ENCODE measurements at places on chromosomes 5 and 9.

GRCh38 chr5:137651022-137651421 is 84.9 kb downstream of the KLHL3 start:
- no peak for DNase-seq

DNA sequence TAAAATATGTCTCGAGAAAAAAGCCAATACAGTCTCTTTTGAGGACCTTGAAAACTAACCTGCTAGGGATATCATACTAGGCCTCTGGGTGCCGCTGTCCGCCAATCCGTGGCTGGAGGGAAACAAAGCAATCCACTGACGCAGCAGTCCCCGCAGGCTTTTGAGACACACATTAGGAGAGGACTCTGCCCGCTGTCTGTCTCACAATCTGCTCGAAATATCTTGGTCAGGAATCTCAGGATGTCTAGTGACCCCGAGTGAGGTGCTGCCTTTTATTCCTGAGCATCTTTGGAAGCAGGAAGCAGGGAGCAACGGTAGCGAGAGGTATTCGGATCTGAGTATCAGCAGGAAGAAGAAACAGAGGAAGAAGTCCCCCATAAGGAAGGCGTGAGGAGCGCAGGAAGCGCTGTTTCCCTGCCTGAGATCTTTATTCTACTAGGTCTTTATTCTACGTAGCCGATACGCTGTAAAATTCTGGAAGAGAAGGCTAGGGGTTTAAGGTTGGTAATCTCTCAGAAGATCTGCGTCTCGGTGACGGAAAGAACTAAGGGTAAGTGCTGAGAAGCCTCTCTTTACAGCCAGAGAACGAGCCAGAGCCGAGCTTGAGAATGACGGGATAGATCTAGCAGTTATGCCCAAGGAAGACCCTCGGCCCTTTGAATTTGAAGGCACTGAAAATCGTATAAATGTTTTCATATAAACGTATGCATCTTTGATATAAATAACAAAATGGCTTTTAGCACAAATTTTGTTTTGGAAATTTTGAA is 4.0 kb upstream of the PCDHGA1 start:
- peak; percentile 80 for DNase-seq

DNA sequence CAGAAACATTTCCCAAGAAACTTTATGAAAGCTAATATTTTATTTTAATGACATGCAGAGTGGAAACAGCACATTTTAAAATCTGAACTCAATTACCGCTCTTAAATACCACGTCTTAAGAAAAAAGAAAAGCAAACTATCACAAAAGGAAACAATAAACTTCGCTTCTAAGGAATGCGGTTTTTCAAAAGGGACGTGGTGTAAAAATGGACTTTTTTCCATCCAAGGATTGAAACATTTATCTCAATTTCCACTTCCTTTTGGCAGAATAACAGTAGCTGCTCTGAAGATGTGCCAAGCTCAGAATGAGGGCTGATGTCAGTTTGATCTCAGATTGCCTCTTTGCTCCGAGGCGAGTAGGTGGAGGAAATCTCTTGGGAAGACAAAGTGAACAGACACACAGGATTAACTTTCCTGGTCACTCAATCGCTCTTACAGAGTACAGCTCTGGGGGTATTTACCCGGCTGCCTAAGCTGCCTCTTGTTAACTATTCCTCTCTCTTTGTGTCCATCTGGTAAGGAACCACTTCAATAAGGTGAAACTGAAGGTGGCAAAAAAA is 158.5 kb downstream of the TRPM6 start:
- no peak for DNase-seq

DNA sequence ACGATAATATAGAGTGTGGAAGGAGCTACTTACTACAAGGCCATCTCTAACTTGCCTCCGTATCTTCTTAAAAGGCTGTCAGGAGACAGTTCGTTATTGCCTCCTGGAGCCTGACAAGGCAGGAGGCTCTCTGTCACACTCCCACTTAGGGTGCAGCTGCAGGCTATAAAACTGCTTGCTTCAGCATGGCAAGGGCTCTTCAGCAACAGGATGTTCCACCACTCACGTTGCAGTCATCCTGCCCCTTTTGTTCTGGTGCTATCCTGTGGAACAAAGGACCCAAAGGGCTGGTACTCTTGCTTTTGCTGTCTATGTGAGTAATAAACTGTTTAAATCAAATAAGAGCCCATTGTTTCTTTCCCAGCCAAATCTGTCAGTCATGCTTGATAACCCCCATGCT is 508.9 kb downstream of the NTRK2 start:
- no peak for DNase-seq

DNA sequence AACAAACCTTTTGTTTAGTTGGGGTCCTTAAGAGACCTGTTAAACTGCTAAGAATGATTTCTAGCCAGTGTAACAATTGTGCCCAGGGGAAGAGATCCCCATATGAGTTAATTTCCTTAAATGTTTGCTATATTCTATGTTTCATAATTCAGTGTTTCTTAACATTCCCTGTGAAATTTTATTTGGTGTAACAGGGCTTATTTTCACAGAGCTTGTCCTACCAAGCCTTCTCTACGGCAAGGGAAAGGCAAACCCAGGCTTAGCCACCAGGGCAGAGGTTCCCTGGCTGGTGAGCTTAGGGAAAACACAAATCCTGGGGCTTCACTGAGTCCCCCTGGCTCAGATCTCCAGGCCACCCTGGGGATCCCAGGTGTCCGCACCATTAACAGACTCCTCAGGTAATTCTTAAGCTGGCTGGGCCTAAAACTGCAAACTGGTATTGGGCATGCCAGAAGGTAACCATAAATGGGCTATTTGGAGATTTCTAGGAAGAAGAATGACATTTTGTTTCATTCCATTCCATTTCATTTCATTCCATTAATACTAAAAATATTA is 17.0 kb upstream of the LCP2 start:
- peak; percentile 37 for DNase-seq

DNA sequence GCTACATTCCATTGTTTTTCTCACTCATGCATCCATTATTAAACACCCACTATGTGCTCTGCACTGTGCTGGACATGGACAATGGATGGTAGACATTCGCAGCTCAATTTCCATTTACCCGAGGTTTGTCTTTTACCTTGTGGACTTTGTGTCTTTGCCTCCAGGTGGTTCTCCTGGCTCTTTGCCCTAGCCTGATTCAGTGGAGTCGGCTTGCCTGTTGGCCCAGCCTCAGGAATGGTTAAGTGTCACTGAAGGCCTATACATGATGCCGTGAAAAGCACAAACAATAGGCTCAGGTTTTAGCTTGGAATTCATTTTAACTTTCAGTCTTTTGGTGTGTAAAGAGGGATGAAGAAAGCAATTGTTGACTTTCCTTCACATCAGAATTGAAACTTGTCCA is 16.5 kb upstream of the DMRT3 start:
- DNase-seq: no peak

GRCh38 chr9:92727716-92728700 is 36.6 kb downstream of the BICD2 start:
- DNase-seq: peak; percentile 47

DNA sequence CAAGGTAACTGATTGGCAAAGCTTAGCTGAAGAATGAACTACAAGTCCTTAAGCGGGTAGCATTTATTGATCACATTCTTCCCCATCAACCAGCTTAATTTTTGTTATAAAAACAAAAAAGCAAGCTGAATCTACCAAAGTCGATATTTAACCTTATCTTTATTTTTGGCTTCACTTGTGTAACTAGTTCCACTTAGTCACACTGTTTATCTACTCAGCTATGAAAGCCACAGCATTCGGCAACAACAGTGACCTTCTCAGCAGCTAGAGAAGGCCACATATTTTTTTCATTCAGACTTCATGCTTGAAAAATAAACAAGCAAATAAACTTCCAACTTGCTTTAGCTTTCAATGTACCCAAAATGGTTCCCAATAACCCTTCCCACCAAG is 69.4 kb downstream of the KLHL3 start:
- no peak for DNase-seq

- no peak for DNase-seq
Observed at GRCh38 chr5:11955331-11955730, 51.1 kb upstream of the CTNND2 start.

DNA sequence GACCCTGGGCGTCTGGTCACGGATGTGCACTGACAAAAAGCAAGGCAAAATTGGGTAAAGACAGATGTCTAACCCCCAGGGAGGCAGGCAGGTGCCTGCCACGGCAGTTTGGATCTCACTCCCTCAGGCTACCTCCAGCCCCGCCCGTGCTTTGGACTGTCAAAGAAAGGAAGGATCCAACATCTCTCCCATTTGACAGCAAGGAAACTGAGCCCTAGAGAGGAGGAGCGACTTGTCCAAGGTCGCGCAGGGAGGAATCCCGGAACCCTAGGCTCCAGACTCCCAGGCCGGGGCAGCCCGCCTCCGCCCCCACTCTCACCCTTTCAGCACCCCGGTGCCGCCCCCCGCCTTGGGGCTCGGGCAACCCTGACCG is 376 bp downstream of the GOLGA1 start:
- DNase-seq: no peak

DNA sequence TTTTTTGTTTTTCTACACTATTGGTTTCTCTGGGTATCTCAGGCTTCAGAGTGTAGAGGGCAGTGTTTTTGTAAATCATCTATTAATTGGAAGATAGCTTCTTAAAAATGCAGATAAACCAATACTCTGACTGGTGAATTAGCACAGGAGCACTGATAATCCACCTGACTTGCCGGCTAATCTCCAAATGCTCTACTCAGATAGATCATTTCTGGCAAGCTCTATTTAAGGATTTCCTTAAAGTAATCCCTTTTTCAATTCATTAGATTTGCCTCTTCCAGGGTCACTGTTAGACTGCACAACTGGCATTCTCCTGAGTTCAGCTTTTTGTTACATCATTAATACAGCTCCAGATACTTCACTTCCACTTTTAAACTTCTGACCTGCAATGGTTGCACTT is 1390.3 kb upstream of the NUDT12 start:
- no peak for DNase-seq

- no peak for DNase-seq
Observed at GRCh38 chr5:175378444-175379028, 65.4 kb downstream of the DRD1 start.

DNA sequence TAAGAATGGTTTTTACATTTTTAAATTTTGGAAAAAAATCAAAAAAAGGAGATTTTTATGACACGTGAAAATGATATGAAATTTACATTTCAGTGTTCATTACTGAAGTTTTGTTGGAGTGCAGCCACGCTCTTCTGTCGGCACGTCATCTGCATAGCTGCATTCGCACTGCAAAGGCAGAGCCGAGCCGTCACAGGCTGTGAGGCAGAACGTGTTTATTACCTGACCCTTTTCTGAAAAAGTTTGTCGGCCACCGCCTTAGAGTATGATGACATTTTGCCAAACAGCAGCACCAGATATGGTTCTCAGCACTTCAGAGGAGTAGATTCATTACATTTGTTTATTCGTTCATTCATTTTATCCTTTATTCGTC is 24.1 kb downstream of the HRH2 start:
- DNase-seq: no peak

- DNase-seq: no peak
Observed at GRCh38 chr5:168020542-168021294, 270.7 kb upstream of the WWC1 start.

DNA sequence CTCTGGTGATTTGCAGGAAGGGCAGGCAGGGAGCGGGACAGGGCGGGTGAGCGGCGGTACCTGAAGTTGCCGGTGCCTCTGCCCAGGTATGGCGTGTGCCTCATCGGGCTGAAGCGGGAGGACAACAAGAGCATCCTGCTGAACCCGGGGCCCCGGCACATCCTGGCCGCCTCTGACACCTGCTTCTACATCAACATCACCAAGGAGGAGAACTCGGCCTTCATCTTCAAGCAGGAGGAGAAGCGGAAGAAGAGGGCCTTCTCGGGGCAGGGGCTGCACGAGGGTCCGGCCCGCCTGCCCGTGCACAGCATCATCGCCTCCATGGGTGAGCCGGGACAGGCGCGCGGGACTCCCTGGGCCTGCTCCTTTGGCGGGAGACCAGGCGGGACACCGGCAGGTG is 68.8 kb downstream of the KCNT1 start:
- DNase-seq: no peak

- no peak for DNase-seq
Observed at GRCh38 chr5:146302406-146302805, 36.2 kb upstream of the POU4F3 start.

DNA sequence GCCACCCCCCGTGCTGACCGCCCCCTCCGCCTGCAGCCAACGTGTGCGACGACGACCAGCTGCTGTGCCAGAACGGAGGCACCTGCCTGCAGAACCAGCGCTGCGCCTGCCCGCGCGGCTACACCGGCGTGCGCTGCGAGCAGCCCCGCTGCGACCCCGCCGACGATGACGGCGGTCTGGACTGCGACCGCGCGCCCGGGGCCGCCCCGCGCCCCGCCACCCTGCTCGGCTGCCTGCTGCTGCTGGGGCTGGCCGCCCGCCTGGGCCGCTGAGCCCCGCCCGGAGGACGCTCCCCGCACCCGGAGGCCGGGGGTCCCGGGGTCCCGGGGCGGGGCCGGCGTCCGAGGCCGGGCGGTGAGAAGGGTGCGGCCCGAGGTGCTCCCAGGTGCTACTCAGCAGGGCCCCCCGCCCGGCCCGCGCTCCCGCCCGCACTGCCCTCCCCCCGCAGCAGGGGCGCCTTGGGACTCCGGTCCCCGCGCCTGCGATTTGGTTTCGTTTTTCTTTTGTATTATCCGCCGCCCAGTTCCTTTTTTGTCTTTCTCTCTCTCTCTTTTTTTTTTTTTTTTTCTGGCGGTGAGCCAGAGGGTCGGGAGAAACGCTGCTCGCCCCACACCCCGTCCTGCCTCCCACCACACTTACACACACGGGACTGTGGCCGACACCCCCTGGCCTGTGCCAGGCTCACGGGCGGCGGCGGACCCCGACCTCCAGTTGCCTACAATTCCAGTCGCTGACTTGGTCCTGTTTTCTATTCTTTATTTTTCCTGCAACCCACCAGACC is 80.2 kb downstream of the NTNG2 start:
- peak; percentile 71 for DNase-seq

DNA sequence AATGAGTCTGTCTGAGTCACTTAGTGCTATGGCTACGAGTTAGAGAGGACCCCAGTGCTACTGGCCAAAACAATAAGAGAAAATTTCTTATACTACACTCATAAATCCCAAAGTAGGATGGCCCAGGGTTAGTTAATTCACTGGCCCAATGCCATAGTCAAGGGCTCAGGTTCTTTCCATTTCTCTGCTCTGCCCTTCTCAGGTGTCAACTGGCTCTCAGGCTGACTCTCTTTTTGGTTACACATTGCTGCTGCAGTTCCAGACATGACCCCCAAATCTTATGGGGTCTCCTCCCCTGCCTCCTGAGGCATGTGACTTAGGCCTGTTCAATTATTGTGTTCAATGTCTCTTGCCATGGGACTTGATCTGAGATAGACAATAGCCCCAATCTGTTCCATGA is 70.4 kb downstream of the ARHGEF37 start:
- DNase-seq: no peak

- no peak for DNase-seq
Observed at GRCh38 chr9:132782037-132782436, 96.0 kb downstream of the AK8 start.

- DNase-seq: no peak
Observed at GRCh38 chr5:149229298-149229937, 42.2 kb upstream of the AFAP1L1 start.

- peak; percentile 48 for DNase-seq
Observed at GRCh38 chr5:135537271-135537670, 1.5 kb upstream of the NEUROG1 start.

DNA sequence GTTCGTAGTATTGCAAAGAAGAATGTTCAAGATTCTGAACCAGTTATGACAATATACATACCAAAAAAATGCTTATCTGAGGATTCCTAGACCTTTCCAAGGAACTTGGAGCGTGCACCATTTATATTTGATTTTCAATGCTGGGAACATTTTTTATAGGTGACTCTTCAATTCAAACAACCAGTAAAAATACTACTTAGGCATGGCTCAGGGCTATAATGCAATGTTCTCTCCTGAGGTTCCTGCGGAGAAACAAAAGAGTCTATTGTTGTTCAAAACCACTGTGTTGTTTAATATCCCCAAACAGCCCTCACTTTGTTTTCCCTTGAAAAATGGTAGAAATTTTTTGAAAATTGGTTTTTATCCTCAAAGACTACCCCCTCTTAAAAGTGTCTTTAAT is 335.7 kb upstream of the IZUMO3 start:
- no peak for DNase-seq
